ENCODE measurements at places on chromosomes 6 and 20.
A peak's percentile ranks its signal among the peaks of the same experiment; 100 is the strongest.

- DNase-seq: peak; percentile 33
Observed at GRCh38 chr20:54123587-54124180, 50.1 kb downstream of the CYP24A1 start.

DNA sequence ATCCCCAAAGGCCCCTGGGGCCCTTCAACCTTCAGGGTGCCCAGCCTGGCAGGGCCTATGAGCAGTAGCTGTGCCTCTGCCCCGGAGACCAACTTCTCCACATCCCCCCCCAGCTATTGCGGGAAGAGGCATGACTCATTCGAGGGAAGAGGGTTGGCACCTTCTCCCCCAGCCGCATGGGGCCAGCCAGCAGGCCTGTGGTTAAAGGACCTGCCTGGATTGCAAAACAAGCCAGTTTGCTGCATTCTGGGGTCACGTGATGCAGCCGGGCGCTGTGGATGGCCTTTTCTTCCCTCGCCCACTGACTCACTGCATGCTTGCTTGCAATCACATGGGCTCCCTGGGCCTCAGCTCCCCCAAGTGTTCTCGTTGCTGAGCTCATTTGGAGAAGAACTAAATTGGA lies 182.5 kb downstream of the MAFB start:
- no peak for DNase-seq

DNA sequence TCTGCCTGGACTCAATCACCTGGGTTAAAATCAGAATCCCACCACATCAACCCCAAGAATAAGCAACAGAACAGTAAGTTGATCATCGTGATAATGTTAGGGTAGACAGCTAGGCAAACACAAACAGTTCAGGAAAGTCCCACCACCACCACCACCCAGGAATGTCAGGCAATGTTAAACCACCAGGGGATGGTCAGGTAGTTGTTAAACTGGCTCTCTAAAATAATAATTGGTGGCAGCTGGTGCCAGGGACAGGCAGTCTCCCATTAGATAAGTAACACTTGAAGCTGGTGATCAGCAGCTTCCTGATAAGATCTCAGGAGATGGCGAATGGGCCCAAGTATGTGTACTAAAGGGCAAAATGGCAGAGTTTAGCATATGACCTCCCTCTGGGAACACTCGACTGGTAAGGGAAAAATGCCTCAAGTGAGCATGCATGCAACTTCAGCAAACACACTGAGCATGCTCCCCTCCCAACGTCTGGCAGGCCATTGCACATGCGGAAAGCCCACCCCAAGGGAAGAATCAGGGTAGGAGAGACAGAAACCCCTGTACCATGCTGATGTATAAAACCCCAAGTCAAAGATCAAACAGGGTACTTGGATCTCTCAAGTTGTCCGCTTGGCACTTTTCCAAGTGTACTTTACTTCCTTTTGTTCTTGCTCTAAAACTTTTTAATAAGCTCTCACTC lies 66.6 kb downstream of the IPCEF1 start:
- DNase-seq: no peak

DNA sequence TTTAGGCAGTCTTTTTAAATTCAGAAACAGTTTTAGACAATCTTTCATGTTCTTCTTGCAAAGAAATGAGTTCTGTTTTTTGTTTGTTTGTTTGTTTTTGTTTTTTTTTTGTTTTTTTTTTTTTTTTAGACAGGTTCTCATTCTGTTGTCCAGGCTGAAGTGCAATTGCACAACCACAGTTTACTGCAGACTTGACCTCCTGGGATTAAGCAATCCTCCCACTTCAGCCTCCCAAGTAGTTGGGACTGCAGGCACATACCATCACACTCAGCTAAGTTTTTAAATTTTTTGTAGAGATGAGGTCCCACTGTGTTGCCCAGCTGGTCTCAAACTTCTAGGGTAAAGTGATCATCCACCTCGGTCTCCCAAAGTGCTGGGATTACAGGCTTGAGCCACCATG lies 96.2 kb downstream of the OTOR start:
- no peak for DNase-seq

- no peak for DNase-seq
Observed at GRCh38 chr20:53530440-53530839, 63.2 kb downstream of the ZNF217 start.
